ENCODE measurements at places on chromosomes 16 and 17.

GRCh38 chr17:70520447-70520846 is 351.1 kb downstream of the KCNJ2 start:
- no peak for DNase-seq

- no peak for DNase-seq
Observed at GRCh38 chr16:31475946-31476302, 4.0 kb downstream of the TGFB1I1 start.

DNA sequence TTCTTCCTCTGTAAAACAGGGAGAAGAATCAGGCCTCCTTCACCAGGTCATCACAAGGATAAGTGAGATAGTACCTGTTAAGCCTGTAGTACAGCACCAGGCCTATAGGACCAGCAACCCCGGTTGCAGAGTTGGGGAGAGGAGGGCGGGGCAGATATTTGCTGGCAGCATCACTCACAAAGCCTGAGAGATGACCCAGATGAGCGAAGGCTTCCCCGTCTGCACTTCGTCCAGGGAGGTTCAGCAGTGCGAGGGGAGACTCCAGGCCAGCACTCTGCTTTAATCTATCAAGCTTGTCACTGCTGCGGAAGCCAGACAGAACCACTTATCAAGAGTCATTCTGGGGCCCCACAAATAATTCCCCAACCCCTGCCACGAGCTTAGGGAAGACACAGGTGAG is 15.8 kb upstream of the RBBP6 start:
- DNase-seq = no peak

DNA sequence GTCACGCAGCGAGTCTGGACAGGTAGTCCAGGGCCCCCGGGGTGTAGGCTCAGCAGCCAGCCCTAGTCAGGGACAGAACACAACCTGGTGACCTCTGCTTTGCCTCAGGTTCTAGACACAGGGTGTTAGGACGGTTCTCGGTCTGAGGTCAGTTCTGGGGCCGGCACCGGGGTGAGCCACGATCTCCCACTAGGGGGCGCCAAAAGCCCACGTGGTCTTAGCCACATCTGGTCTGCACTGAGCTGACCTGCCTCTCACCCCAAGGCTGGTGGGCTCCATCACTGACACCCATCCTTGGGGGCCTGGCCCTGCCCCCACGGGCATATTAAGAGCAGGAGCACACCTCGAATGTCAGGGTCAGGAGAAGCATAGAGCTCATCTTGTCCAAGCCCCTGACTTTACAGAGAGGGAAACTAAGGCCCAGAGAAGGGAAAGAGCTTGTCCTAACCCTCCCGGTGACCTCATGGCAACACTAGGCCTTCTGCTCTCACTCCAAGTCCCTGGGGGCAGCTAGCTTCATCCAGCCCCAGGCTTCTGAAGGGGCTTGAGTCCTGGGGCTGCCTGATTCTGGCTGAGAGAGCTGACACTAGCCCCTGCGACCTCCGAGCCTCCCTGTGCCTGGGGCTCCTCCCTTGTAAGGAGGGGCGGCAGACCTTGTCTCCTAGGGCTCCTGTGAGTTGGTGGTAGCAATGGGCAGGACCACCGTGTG is 9.0 kb downstream of the SLC5A10 start:
- peak; percentile 28 for DNase-seq

DNA sequence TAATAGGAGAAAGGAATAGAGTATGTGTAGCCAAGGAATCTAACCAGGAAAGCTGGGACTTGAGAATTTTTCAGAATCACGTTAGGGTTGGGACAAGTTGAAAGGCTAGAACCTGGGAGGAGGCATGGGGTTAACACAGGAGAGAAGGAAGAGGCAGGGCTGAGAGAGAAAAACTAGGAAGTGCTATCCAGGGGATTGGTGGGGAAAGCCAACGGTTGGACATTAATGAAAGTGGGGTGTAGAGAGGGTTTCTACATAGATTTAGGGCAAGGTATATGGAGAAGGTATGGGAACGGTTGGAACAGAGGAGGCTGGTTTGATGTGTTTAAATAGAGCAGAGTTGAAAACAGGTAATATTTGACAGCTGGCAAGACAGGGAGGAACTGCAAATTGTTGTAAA is 2.7 kb downstream of the SRRM2 start:
- DNase-seq = no peak

DNA sequence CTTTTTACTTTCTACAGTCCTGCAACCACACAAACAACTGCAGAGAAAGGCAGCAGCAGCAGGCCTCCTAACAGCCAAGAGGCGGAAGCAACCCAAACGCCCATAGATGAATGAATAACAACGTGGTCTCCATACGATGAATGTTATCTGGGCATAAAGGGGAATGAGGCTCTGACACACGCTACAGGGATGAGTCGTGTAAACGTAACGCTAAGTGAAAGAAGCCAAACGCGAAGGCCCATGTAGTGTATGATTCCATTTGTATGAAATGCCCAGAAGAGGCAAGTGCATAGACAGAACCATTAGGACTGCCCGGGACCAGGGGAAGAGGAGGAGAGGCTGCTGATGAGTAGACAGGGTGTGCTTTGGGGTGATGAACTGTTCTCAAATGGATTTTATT is 94.8 kb upstream of the DNAH17 start:
- DNase-seq = no peak

Measured in NCI-H2081 (cell line).